EH (cell line): ENCODE measurements at places on chromosomes 2 and 18.

DNA sequence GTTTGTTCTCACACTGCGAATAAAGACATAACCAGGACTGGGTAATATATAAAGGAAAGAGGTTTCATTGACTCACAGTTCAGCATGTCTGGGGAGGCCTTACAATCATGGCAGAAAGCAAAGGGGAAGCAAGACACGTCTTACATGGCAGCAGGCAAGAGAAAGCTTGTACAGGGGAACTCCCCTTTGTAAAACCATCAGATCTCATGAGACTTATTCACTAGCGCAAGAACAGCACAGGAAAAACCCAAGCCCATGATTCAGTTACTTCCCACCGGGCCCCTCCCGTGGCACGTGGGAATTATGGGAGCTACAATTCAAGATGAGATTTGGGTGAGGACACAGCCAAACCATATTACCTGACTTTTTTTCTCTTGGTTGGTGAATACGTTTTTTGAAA is 51.3 kb downstream of the TMEM247 start:
- DNase-seq: no peak

- no peak for DNase-seq
These were observed 15.2 kb upstream of the FZD5 start for GRCh38 chr2:207784898-207785297.

- no peak for DNase-seq
These were observed 9.7 kb upstream of the EN1 start for GRCh38 chr2:118856978-118857676.

GRCh38 chr2:181036445-181036844 is 56.0 kb downstream of the UBE2E3 start:
- DNase-seq: no peak
